ENCODE measurements at places on chromosomes 5 and 9.

DNA sequence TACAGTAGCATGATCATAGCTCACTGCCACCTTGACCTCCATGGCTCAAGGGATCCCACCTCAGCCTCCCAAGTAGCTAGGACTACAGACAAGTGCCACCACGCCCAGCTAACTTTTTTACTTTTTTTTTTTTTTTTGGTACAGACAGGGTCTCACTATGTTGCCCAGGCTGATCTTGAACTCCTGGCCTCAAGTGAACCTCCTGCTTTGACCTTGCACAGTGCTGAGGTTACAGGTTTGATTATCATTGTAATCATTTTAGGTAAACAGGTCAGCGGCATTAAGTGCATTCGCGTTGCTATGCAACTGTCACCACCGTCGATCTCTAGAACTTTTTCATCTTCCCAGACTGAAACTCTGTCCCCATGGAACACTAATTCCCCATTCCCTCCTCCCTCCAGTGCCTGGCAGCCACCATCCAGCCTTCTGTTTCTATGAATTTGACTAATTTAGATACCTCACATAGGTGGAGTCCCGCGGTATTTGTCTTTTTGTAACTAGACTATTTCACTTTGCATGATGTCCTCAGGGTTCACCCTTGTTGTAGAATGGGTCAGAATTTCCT lies 5.8 kb upstream of the CARD19 start:
- no peak for DNase-seq

- DNase-seq = peak; percentile 63
These were observed 25.0 kb downstream of the CSF2 start for GRCh38 chr5:132098621-132099020.

- DNase-seq = peak; percentile 90
These were observed 162.6 kb downstream of the GLIS3 start for GRCh38 chr9:4137234-4137633.

DNA sequence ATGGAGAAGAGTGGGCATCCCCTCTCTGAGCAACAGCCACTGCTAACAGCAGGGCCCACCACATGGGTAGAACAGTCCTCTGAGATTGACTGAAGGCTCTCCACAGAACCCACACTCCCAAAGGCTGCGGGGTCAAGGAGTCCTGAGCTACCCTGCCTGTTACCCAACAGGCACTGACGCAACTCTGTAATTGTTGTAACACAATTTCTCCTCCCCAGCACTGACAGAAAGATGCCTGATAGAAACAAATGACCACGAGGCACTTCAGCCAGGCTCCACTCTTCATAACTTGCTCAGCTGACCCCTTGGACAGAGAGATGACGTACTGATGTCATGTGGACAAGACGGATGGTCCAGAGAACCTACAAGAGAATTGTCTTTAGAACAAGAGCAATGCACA lies 220.7 kb downstream of the SPOCK1 start:
- no peak for DNase-seq

DNA sequence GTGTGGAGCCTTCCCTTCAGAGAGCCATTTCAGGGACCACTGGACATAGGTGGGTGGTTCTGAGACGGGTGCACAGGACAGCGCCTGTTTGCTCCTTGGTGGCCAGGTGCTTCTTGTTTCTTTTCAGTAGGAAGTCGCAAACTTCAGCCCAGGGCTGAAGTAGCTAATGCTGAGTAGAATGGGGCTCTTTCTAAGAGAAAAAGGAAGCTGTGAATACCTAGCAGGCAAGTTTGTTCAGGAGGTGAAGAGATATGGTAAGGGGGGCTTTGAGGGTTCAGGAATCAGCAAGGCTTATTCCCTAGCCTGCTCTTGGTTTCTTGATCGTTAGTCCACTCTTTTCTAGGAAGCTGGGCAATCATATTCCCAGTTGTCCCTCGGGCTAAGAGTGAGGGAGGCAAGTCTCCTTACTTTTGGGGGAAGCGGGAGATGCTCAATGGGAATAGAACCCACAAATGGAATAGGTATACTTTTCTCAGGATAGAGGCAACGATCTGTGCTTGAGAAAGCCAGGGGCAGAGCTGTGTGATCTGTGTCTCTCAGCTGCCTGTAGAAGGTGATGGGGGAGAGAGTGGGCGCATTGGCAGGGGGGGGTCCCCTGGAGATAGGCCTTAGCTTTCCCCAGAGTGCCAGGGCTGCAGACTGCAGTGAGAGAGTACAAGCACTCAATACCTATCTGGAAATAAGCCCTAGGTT lies 1.9 kb upstream of the PURA start:
- DNase-seq = no peak

GRCh38 chr5:9932770-9933169 lies 302.6 kb upstream of the TAS2R1 start:
- peak; percentile 85 for DNase-seq

DNA sequence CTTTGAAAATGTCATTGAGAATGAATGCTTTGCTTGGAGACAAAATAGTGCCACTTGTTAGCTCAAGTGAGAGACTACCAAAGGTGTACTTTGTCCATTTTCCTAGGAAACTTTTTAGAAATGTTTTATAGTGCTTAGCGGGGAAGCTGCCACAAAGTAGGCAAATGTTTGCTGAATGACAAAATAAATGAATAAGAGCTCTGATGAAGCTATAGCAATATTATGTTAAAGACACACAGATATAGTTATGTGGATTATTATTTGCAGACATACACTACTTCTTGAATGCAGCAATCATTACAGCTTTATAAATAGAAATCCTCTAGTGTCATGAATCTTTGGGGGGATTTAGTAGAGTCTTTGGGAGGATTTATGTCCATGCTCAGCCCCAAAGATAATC lies 92.7 kb upstream of the C6 start:
- no peak for DNase-seq

All from GM23248 (cell line).